ENCODE measurements at places on chromosomes 2 and 18.

DNA sequence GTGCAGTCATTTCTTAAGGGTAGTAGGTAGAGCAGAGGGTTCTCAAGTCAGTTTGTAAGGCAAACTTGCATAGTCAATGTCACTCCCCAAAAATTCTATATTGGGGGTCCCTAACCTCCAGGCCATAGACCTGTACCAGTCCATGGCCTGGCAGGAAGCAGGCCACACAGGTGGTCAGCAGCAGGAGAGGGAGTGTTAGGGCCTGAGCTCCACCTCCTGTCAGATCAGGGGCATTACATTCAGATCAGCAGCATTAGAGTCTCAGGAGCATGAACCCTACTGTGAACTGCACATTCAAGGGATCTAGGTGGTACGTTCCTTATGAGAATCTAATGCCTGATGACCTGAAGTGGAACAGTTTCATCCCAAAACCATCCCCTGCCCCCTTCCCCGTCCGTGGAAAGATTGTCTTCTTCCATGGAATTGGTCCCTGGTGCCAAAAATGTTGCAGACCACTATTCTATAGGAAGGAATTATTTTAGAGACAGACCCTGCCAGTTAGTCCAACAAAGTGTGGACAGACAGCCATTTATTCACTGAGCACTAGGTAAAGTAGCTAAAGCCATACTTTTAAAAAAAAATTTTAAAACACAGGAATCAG, 6.7 kb downstream of the COA5 start:
- peak; percentile 46 for DNase-seq

DNA sequence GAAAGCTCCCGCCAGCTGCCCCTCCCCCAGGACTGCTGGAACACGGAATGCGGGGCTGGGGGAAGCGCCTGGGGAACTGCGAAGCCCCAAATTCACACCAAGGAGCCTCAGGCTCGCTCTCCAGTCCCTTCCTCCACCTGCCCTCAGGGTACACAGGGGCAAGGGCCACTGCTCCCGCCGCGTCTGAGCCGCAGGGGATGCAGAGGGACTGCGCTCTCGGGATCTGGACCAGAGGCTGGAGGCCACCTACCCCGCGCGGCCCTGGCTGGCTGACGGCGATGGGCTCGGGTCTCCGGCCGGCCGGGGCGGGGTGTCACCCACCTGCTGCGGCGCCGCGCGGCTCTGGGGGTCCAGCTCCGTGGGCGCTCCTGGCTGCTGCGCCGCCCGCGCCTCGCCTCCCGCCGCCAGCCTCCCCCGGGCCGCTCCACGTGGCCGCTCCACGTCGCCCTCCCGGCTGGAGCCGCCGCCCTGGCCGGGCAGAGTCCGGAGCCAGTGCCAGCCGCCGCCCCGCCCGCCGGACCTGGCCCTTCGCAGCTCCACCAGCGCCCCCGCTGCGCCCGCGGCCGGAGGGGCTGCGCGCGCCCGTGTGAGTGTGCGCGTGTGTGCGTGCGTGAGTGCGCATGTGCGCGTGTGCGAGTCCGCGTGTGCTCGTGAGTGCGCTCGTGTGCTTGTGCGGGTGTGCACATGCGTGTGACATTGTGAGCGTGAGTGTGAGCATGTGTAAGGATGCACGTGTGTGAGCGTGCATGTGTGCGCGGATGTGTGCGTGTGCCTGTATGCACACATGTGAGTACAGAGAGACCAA, at the start of gene CGREF1:
Gene CGREF1 (minus strand): TSS at position 604 of the 805 bp plus-strand sequence. CDS start 14,762 bp downstream, outside the sequence.
- DNase-seq, result no peak

- no peak for DNase-seq
Observed at GRCh38 chr18:9153256-9153655, 16.7 kb downstream of the ANKRD12 start.

DNA sequence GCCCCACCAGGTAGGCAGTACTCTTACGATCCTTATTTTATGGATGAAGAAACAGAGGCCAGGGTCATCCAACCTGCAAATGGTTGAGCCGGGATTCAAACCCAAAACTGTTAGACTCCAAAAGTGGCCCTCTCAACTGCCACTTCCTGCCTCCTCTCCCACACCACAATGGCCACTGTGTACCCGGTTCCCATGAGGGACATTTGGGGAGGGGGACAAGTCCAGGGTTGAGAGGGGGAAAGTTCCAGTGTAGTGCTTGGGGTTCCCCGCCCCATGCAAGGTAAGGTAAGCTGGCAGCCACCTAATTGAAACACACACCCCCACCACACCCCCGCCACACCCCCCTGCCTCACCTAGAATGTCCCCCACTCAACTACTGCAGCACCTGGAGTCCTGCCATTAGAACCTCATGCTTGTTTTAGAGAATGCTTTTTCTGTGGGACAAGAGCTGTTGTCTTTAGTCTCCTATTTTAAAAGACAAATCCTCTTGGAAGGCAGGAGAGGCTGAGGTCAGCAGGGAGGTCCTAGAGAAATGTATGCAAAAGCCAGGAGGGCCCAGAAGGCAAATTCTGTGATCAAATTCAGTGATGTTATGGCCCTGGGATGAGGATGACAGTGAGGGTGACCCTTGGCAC, 145.2 kb downstream of the ZFP36L2 start:
- no peak for DNase-seq

DNA sequence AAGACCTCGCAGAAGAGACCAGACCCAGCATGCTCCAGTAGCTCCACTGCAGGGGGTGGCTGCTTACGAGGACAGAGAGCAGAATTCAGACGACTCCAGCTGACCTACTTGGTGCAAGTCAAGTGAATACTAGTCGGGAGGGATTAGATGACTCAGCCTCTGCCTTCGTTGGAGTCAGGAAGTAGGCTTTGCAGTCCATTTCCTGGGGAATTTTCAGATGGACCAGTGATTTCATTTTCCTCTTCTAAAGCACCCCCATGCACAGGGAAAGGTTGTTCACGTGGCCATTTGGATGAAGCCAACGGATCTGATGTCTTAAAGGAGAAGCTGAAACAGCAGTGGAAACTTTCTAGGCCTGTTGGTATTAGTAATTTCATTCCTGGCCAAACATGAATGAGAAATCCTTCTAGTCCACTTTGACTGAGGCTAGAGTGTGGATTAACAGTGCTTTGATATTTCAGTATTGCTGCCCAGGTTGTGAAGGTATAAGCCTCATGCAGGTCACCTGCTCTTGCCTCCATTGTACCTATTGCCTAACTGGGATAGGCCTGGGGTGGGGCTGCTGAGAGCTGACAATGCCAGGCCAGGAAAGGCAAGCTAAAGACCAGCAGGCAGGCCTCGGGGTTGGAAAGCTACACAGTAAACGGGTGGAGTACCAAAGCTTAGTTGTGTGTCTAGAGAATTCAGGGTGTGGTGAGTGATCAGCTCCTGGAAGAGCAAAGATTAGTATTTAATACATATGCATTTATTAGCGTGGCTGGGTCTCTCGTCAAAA, 117.6 kb upstream of the FOSL2 start:
- peak; percentile 97 for DNase-seq

DNA sequence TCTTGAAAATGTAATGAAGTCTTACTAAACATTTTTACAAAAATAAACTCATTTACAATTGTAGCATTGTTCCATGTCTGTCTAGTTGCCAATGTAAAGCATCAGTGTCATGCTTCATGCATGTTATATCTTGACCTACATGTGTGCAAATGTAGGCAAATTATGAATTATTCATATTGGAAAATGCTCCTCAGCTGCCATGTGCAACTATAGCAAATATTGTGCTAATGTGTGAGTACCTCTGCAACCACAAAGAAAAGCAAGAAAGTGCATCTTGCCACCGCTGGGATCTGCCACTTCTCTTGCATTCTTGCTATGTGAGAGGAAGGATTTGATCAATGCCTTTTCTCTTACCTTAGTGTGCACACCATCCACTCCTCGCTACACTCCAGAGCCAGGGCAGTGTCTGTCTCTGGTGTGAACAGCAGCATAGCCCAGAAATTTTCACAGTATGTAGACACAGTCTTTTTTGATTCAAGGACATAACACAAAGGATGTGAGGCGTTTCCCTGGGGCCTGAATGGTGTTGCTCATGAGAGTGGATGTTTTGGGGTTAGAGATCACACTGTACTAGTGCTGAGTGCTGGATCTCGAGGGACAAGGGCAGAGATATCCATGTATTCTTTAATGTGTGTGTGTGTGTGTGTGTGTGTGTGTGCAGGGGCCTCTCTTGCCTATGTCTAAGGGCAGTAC, 47.6 kb upstream of the HAAO start:
- DNase-seq, result no peak

DNA sequence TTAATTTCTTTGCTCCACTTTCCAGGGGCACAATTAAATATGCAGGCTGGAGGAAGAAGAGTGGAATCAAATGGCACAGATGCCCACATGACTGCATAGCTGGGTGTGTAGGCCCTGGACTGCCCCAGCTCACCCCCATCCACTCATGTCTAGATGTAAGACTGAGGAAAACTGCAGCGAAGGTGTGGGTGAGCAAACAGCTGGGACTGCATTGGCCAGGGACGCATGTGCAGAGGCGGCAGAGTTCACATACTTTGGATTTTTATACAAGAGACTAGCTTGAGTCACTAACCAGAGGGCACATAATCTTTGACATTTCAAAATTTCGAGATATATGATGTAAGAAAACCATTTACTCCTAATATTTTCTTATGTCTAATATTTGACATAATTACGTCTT, 60.1 kb downstream of the SPIRE1 start:
- DNase-seq, result peak; percentile 79

DNA sequence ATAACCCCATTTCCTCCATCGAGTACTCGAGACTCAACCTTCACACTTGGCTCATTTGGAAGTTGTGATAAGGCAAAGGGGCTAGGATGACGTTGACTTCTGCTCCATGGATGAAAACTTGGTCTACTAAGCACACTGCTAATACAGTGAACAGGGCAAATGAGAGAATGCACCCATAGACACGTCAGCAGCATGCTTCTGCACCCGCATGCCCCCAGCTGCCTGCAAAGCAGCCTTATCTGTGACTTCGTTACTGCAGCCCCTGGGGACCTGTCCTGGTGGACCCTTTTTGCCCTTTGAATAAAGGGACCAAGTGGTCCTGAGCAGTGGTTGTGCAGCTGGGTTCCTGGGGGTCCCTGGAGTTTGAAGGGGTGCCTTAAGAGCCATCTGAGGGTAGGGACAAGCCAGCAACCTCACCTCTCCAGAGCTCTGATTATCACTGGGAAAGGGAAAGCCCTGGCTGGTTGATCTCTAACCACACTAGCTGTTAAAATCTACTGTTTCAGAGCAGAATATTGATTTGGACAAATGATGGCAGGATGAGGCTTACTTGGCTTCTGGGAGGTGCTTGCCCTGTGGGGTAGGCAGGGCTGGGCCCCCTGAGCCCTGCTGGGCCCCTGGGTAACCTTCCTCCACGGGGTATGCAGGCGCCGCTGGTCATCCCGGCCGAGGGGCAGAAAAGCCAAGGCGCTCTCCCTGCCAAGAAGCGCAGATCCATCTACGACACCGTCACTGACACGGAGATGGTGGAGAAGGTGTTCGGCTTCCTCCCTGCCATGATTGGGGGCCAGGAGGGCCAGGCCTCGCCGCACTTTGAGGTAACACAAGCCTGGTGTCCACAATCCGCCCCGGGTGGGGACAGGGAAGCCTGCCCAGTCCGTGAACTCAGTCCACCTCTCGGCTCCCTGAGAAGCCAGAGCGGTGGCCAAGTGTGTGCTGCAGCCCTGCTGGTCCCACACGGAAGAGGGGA, 37.6 kb upstream of the GPR17 start:
- DNase-seq, result no peak

GRCh38 chr2:130920415-130921163, 83.9 kb downstream of the ARHGEF4 start:
- peak; percentile 72 for DNase-seq

DNA sequence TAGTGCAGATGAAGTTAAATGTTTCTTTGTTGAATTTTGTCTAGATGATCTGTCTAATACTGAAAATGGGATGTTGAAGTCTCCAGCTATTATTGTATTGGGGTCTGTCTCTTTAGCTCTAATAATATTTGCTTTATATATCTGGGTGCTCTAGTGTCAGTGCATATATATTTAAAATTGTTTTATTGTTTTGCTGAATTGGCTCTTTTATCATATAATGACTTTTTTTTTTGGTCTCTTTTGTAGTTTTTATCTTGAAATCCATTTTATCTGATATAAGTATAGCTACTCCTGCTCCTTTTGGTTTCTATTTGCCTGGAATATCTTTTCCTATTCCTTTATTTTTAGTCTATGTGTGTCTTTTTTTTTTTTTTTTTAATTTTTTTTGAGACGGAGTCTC, 79.2 kb downstream of the COMMD1 start:
- no peak for DNase-seq

DNA sequence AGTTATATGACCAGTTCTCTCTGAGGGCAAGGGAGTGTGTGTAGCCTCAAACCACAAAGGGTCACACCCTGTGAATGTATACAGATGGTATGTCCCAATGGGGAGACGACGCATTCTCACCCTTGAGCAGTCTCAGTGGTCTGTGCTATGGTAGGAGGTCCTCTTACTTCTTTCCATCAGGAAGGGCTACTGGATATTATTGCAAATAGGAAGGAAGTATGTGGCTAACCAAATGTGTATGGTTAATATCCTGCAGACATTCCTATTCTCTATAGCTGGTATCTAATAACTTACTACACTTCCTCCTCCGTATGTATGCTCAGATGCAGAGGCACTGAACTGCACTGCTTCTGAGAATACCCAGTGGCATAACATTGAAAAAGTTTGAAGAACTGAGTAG, 306.7 kb upstream of the CCDC68 start:
- DNase-seq, result peak; percentile 54

- no peak for DNase-seq
Observed at GRCh38 chr2:168471163-168471475, 15.0 kb downstream of the CERS6 start.
